ENCODE measurements at places on chromosomes 3 and 15.

DNA sequence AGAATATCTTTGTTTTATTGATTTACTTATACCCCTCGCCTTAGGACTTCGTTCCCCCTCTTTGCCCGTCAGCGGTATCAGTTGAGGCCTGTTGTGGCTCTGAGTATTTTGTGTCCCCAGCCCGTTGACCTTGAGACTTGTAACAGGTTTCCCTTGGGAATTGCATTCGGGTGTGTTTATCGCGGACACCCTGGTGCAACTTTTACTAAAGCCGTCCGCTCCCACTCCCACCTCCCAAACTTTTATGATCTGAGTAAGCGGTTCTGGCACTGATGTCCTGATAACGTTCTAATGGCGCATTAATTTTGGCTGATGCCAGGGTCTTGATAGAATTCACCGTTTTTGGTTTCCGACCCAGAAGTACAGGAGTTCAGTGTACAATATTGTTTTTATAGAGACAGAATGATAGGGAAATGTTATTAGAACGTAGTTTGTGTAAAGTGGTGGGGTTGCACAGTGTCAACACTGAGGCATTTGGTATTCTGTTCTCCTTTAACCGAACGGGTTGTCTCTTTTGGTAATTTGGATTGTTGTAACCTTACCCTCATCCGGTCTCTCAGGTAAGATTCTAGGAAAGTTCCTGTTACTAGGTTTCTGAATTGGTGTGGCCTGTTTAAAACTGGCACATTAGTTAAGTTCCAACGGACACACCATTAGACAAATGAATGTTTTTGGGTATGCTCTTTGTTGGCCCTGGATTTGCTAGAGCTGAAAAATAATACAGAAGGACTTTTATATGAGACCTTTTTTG, 47.8 kb downstream of the OIP5 start:
- no peak for DNase-seq

GRCh38 chr3:72171946-72172345, 387.0 kb upstream of the PROK2 start:
- no peak for DNase-seq

DNA sequence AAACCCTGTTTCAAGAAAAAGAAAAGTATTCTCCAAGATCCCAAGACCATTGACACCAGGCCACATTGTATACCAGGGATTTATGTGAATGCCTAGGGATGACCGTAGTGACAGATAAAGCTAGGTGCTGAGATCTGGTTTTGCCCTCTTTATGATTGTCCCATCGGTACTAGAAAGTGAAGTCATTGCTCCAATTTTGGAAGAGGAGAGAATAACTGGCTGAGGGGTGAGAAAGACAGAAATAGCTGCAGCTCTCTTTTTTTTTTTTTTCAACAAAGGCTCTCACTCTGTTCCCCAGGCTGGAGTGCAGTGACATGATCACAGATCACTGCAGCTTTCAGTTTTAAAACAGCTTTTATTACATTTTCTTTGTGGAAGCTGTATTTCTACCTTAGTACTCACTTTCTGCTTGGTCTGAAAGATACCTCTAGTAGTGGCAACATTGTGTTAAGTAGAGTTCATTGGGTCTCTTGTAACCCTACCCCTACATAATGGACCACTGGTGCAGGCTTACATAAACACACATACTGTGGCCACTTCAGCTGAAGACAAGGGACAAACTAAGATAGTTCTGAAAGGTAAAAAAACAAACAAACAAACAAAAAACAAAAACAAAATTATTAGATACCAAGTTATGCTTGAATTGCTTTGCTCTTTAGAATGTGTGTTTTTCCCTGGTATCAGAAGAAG, 18.0 kb downstream of the ZSCAN29 start:
- no peak for DNase-seq

DNA sequence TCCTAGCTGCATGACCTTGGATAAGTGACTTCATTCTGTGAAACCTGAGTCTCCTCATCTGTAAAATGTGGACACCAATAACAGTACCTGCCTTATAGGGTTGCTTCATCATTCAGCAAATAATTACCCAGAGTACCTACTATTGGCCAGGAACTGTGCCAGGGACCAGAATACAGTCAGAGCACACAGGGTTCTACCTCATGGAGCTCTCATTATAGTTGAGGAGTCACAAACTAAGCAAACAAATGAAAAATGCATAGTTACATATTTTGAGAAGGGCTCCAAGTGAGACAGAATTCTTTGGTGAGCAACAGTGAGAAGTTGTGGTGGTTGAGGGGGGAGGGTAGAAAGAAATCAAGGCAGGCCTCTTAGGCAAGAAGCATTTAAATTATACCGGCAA, 308.6 kb upstream of the WNT5A start:
- no peak for DNase-seq

- no peak for DNase-seq
These were observed 10.2 kb upstream of the APBA2 start for GRCh38 chr15:28875461-28876000.

GRCh38 chr15:39997031-39997430, 42.0 kb downstream of the SRP14 start:
- DNase-seq, result no peak

DNA sequence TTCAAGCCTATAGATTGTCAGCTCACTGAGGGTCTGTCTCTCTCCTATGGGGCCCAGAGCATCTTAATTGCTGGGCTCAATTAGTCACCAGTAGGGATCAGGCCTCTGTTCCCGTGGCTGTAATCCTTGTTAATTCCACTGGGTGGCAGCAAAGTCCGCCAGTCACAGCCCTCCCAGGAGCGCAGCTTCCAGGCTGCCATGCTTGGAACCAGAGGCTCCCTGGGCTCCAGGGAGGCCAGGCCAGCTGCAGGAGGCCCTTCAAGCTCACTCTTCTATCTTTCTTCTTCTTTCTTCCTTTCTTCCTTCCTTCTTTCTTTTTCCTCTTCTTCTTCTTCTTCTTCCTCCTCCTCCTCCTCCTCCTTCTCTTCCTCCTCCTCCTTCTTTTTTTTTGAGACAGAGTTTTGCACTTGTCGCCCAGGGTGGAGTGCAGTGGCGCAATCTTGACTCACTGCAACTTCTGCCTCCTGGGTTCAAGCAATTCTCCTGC, 14.4 kb downstream of the RNU5B-1 start:
- DNase-seq, result peak; percentile 75

DNA sequence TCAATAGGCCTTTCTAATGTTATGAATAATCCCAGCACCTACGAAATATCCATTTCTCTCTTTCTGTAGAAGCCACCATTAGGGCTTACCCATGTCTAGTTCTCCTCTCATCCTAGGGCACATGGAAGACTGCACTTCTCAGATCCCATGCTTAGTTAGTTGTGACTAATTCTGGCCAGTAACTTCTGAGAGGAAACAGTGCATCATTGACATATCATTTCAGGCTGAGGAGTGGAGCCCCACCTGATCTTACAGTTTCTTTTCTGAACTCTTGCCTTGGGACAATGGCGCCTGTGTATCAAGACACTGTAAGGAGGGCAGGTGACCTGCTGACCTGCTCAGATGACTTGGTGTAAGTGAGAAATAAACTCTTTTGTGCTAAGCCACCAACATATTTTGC, 39.4 kb upstream of the TBL1XR1 start:
- DNase-seq, result no peak

- no peak for DNase-seq
These were observed 17.7 kb upstream of the CGNL1 start for GRCh38 chr15:57358571-57358970.

All from GM18507 (cell line).